ENCODE measurements at places on chromosomes 4 and X.
A peak's percentile ranks its signal among the peaks of the same experiment; 100 is the strongest.

DNA sequence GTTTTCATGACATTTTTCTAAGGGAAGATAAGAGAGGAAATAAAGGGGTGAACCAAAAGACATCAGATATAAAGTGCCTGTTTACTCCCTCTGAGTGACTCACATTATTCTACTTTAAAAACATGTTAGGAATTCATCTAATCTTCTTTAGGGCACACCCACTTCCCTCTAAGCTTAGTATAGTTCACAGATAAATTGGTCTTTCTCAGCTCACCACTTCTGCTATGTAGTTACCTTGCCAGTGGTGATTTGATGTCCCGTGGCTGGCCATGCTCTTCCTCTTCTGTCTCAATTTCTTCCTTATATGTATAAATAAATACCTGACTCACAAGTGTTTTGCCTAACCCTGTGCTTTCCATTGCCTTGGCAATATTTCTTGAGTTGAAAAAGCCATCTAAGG lies 96.8 kb downstream of the PDLIM5 start:
- DNase-seq: peak; percentile 98

DNA sequence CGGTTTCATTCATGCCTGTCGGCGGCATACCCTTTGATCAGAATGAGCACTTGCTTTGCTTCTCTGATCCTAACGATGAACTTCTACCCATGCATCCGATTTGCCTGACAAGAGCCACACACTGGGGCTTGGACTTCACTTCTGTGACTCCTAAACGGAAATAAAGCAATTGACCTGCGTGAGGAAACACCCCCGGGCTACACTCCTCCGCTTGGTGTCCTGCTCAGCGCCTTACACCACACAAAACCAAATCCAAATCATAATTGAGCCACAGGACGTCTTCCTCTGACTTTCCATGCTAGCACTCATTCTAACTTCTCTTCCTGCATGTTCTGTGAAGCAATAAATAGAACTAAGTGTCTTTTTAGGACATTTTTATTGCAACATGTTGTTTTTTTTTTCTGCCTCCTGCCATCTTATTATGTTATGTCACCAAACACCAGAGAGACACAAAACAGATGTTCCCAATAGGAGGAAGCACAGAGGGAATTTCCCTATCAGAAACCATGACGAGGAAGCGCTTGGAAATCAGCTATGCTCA lies 110.8 kb upstream of the FAM9B start:
- DNase-seq: no peak

GRCh38 chr4:6732441-6733357 lies 16.7 kb downstream of the BLOC1S4 start:
- peak; percentile 91 for DNase-seq

GRCh38 chrX:100512471-100512870 lies 72.3 kb upstream of the TNMD start:
- peak; percentile 2 for DNase-seq

DNA sequence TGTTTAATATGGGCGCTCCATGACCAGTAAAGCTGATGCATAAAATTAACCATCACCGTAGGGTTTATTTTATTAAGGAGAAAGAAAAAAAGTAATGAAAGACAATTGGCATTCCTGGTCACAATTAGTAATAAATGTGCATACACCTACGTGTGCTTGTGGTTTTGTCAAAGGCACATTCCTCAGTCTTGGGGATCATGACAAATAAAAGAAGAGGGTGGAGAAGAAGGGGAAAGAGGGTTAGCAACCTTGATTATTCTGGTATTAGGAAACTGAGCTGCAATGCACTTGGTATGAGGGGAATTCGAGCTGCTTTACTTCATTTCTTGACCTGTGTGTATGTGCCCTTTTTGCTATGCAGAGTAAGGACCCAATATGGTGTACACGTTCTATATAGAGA lies 1798.3 kb upstream of the PCDH7 start:
- no peak for DNase-seq

DNA sequence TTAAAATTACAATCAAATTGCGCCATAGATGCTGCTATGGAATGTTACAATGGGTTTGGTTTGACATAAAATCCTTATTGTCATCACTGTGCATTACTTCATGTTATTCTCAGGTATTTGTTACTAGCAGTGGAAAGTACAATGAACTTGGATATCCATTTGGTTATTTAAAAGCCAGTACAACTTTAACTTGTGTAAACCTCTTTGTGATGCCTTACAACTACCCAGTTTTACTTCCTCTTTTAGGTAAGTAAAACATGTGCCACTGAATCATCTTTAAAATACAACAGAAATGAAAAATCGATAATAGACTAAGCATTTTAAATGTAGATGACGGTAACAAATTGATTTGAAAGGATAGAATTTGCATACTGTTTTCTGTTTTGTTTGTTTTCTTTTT lies 35.6 kb downstream of the INTS6L start:
- DNase-seq: no peak

DNA sequence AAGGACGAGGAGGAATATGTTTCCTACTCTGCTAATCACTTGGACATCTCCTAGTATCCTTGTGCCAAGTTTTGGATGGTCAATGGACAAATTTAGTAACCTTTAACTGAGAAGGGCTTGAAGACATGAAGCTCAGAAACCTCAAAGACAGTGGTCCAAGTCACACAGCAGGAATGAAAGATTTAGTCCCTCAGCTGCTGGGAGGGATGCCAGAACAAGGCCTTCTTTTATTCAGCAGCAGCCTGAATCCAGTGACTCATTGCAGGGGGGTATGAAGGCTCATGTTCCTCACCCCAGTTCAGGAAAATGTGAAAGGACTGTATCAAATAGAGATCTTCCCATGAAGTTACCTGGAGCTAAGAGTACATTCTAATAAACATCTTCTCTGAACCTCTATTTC lies 214.9 kb upstream of the UGT8 start:
- DNase-seq: peak; percentile 50

DNA sequence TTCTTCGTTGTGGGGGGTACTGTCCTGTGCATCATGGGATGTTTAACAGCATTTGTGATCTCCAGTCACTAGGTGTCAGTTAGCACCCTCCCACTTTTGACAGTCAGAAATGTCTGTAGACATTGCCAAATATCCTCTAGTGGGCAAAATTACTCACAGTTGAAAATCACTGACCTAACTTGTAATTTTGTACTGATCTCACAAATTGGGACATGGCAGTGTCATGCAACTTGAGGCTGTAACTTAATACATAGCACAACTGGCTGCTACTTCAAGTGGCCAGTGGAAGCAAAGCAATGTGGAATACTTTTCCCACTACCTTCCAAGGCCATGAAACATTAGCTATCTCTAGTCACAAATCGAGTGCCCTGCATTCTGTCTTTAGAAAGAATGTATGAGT lies 23.2 kb upstream of the TSPAN7 start:
- DNase-seq: no peak

GRCh38 chrX:10108288-10108687 lies 48.5 kb upstream of the CLCN4 start:
- DNase-seq: no peak

- DNase-seq: peak; percentile 23
Measured at GRCh38 chr4:40845154-40845835, 95.5 kb downstream of the NSUN7 start.

- DNase-seq: no peak
Measured at GRCh38 chr4:166602068-166602467, 632.2 kb downstream of the SPOCK3 start.

DNA sequence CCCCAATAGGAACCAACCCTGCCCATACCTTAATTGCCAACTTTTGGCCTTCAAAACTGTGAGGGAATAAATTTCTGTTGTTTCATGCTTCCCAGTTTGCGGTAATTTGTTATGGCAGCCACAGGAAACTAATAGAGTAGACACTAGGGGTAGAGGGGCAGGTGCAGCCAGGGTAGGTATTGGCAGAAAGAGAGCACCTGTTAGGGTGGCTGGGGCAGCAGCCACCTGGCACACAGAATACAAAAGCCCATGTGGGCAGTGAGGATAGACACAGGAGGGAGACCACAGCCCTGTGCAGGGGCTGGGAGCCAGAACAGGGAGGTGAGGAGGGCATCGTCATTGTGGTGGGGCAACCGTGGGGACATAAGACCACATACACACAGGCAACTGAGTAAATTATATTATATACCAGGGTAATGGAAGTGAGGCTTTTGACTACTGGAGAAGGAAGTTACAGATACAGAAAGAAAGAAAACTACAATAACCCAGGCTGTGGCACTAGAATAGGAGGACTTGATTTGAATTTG lies 28.2 kb downstream of the IRF2 start:
- no peak for DNase-seq

GRCh38 chrX:154051201-154051810 lies 31.6 kb upstream of the IRAK1 start:
- DNase-seq: peak; percentile 48

DNA sequence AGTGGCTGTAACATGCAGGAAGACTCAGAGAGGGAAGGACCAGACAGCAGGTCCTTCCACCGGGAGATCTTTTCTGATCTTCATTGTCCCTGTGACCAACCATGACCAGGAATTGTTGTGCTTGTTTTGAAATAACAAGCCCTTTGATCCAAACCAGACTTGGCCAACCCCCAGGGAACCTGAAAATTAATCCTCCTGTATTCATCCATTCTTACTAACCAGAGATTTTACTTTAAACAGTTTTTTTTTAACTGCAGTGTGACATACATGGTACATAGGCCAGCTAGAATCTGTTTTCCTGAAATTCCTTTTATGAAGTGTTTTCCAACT lies 4.0 kb downstream of the WFS1 start:
- DNase-seq: no peak

DNA sequence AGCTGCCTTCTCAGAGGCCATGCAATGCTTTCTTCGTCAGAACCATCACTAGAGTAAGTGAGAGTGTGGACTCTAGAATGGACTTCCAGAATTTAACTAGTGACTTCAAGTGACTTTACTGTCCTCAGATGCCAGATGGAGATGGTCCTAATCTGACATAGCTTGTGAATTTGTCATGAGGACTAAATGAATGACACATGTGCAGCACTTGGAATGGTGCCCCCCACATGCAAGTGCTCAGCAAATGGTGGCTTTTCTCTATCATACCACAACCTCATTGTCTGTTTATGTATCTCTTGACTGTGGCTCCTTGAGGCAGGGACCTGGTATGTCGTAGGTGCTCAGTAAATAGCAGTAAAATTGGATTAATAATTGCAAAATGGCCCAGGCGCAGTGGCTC lies 91.6 kb upstream of the STX18 start:
- no peak for DNase-seq

GRCh38 chrX:19585332-19586082 lies 70.2 kb upstream of the MAP3K15 start:
- no peak for DNase-seq

GRCh38 chr4:102322736-102323135 lies 22.5 kb downstream of the SLC39A8 start:
- DNase-seq: no peak
